Stimulated activated CD8-positive, alpha-beta memory T cell treated with anti-CD3 and anti-CD28 coated beads, Interleukin-15, amount 100 ng/mL, for 4 hours (primary cell): ENCODE measurements at places on chromosomes 5 and 9.

- no peak for DNase-seq
Measured at GRCh38 chr5:53239301-53239990, 129.9 kb upstream of the MOCS2 start.

- no peak for DNase-seq
Measured at GRCh38 chr5:137613554-137614265, 114.6 kb upstream of the SPOCK1 start.

GRCh38 chr9:6562871-6563430 is 82.6 kb downstream of the GLDC start:
- DNase-seq, result no peak

DNA sequence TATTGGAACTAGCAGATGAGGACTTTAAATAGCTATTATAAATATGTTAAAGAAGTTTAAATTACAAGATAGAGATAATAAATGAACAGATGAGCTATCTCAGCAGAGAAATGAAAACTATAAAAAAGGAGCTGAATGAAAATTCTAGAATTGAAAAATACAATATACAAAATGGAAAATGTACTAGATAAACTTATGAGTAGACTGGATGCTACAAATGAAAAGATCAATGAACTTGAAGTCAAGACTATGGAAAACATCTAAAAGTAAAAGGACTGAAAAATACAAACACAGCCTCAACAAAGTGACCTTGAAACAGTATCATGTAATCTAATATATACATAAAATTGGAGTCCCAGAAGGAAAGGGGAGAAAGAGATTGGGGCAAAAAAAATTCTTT is 10.7 kb upstream of the PDLIM4 start:
- no peak for DNase-seq

DNA sequence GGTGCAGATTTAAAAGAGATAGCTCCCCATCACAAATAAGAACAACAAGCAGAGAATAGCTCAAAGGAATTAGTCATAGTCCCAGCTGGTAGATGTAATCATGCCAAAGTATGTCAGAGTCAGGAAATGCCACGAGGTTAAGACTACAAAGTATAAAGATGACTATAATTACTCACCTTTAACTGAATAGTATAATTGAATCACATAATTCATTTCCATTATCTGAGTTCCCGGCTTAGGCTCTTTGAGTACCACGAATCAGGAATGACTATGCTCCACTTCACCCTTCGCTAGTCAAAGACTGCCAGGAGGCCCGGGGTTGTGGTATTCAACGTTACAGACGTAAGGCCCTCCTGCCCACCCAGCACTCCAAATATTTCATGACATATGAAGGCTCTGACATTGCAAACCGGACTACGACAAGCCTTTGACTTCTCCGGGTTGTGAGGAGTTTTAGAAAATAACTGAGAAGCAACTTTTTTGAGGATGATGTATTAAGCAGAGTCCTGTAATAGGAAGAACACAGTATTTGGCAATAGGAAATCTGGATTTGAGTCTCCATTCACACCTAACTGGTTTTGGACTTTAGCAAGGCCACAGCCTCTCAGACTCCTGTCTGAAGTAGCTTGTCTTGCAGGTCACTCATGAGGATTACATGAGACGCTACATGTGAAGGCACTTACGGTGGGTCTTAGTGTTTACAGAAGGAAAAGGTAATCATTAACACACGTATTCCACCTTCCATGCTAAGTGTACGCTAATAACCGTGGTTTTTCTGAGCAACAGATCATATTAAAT is 64.6 kb downstream of the ENC1 start:
- DNase-seq, result no peak

DNA sequence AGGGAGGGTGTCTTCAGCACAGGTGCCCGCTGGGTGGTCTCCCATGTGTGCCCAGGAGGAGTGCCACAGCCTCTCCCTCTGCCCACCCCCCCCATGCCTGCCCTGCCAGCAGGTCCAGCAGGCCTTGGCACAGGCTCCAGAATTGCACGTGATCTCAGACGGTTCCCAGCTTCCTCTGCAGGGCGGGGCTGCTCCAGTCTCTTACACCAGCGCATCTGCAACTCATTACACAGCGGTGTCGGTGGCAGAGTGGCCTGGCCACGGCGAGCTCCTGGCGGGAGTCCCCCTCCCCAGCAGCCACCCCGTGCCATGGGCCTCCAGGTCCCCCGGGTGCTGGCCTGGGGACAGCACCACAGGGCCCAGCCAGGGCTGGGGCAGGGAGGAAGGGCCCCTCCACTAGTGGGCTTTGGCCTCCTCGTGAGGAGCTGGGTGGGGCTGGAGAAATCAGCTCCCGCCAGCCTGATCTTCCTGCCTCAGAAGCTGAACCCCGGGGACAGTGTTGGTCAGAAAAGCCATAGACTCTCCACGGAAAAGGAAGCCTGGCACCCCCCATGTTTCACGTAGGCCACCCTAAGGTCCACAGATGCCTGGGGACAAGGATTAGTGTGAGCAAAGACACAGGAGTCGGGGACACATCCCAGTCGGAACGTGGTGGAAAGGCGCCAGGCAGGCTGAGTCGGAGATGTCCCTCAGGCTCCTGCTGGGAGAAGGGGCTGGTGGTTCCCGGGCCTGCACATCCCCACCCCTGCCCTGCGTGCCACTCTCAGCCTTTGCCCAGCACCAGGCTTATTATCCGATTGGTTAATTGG is 40.2 kb downstream of the RXRA start:
- no peak for DNase-seq

GRCh38 chr9:19122490-19123042 is 4.7 kb downstream of the PLIN2 start:
- DNase-seq, result no peak

DNA sequence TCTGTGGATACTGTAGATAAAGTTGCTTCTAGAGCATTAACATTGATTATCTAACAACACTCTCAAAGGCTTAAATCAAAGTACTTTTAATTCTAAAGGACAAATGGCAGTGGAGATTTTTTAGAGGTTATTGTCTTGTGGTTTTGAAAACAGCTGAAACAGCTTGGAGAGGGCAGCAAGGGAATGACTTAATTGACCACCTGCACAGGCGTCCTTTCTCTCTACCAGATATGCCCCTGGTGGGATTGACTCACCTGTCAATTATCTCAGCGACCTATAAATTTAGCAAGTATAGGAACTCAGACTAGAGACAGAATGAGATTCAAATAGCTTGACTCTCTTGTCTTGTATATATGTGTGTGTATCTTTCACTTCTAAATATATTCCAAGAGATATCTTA is 13.5 kb downstream of the ARL14EPL start:
- DNase-seq, result no peak

DNA sequence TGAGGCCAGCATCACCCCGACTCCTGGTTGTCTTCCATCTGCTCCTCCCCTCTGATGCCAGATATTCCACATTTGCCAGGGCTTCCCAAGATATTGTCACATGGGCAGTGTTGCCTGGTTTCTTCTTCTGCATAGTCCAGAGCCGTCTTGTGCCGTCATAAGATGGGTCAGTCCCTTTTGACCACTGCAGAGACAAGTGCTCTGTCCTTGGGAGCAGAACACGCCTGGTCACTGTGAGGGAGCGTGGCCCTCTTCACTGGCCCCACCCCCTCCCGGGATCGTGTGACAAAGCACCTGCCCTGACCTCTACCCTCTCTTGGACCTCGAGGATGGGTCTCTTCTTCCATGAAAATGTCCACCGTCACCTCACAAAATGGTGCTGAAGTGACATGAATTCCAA is 41.6 kb downstream of the UBE2QL1 start:
- no peak for DNase-seq

DNA sequence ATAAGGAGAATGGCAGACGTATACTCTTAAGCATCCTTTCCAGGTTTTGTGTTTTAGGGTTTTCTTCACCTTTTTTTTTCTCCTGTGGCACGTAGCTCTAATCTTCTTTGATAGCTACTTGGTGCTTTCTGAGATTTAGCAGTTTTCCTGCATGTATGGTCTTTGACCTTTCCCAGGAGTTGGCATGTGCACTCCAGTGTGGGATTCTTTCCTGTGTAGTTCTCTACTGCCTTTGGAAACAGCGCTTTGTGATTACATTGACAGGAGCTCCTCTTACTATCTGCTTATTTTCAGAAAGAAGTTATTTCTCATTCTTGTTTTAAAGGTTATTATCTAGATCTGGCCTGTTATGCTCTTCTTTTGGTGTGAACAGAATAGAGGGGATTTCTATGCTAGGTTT is 65.5 kb downstream of the UNC13B start:
- DNase-seq, result no peak

- DNase-seq, result no peak
Measured at GRCh38 chr5:27241564-27242257, 203.3 kb upstream of the CDH9 start.

GRCh38 chr5:176810081-176810597 is at the start of gene UNC5A:
UNC5A (plus strand) TSS chr5:176810559; CDS start chr5:176810751, 192 bp downstream.
- DNase-seq, result peak; percentile 13

DNA sequence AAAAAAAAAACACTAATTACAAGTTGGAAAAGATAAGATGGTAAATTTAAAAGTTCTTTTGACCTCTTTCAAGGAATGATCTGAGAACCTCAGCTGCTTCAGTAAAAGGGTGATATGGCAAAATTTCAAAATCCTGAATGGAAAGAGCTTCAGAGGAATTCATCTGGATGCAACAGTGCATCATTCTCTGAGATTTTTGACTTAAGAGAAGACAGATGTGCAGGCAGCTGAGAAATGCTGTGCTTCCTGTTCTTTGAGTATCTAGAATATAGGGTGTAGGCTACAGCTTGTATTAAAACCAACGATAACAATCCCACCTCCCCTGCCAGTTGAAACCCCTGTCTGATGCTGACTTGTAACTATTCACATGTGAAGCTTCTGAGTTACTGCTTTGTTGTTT is 6.2 kb downstream of the FRMPD1 start:
- no peak for DNase-seq

- DNase-seq, result no peak
Measured at GRCh38 chr9:89458768-89459496, 39.0 kb downstream of the SEMA4D start.

GRCh38 chr5:87002485-87002884 is 265.2 kb upstream of the RASA1 start:
- no peak for DNase-seq

DNA sequence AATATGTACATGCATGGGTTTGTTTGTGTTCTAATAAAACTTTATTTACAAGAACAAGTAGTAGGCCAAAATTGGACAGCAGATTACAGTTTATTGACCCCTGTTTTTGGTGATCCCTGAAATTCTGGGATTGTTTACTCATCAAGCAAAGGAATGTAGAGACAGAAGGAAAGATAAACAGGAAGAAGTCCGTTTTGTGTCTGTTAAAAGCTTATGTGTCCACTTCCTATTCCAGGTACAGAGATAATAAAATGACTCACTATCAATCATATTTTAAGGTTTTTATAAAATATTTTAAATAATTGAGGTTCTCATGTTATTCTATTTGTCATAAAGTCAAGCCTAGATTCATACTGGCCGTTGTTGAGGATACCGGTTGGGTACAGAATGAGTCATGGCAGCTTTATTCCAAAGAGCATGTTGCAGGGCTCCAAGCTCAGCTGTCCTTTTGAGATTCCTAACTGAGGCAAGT is 214.9 kb upstream of the DAB2 start:
- DNase-seq, result no peak

- no peak for DNase-seq
Measured at GRCh38 chr5:113330533-113331208, 104.1 kb downstream of the TSSK1B start.

DNA sequence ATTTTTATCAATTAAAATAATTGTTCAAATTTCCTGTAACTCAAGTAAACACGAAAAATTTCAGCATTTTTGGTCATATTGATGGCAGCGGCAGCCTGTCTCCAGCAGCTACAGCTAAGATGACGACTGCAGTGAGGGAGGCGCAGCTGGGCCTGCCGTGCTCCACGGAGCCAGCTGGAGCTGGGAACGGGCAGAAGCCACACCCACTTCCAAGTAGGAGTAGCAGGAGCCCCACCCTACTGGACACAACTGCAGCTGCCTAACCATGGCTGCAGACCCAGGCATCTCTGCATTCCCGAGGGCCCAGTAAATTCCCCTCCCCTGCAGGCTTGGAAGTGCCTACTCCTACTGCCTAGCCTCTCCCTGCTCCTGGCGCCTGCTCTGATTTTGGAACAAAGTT is 2031.7 kb downstream of the EFNA5 start:
- DNase-seq, result no peak

DNA sequence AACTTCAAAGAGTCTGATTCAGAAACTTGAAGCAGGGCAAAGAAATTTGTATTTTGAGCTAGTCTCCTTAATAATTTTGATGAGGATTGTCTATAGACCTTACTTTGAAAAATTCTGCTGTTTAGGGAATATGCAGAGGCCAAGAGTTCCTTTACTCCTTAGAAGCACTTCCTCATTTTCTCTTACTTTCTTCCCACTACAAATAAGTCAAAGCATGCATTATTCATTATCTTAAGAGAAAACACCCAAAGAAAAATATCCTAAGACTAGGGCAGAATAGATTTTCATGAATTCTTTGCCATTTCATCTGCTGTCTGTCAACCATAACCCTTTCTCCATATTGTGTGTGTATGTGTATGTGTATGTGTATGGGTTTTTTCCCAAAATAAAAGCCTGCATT is 307.9 kb downstream of the KCTD16 start:
- DNase-seq, result no peak

GRCh38 chr9:80866121-80866520 is 823.2 kb downstream of the TLE1 start:
- no peak for DNase-seq

DNA sequence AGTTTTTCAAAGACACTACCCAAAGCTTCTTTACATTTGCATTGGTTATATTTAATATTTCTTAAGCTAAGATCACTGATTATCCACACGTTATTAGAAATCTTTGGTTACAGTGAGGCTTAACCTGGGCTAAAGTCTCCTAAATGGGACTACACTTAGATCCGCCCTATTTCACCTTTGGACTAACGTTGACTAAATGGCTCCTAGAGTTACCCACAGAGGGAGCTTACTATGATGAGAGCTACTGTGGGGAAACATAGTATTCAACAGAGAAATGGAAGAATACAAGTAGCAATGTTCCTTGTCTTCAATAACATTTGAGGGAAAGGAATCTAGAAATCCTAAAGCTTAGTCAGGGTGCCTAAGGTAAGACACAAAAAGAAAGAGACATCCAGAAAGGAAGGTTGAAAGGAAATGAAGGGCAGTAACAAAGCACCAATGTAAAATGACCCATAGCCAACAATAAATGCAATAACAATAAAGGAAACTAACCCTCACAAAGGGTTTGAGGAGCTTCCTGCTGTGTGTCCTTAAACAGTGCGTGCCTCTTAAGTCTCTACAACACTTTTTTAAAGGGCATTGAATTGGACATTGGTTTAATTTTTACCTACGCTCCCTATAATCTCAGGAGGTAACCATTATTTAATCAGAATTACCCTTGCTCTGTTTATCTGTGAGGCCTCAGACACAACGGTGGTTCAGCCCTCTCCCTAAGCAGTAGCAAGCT is 217.1 kb downstream of the PJA2 start:
- DNase-seq, result no peak

- no peak for DNase-seq
Measured at GRCh38 chr9:19768798-19769197, 20.0 kb downstream of the SLC24A2 start.

GRCh38 chr5:759781-760362 is 24.7 kb downstream of the ZDHHC11B start:
- DNase-seq, result no peak

DNA sequence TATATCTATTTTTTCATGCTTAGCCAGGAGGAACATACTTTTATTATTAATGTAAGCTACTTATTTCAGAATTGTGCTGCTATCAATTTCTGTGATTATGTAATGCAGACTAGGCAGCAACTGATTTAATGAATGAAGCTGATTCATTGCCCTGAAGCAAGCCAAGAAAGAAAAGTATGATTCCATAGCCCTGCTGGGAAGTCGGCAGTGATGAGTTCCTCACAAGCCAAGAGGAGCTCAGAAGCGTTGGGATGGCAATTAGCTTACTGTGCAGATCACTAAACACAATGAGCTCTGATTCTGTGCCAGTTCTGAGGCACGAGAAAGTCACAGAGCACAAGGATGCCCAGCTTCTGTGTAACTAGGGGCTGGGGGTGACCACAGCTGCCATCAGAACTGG is 254.3 kb upstream of the KLF9 start:
- DNase-seq, result no peak
